ENCODE measurements at places on chromosomes 7 and 10.

- no peak for DNase-seq
Observed at GRCh38 chr7:123752534-123752933, 3.7 kb upstream of the WASL start.

GRCh38 chr10:92740762-92741161, 51.0 kb downstream of the HHEX start:
- no peak for DNase-seq

DNA sequence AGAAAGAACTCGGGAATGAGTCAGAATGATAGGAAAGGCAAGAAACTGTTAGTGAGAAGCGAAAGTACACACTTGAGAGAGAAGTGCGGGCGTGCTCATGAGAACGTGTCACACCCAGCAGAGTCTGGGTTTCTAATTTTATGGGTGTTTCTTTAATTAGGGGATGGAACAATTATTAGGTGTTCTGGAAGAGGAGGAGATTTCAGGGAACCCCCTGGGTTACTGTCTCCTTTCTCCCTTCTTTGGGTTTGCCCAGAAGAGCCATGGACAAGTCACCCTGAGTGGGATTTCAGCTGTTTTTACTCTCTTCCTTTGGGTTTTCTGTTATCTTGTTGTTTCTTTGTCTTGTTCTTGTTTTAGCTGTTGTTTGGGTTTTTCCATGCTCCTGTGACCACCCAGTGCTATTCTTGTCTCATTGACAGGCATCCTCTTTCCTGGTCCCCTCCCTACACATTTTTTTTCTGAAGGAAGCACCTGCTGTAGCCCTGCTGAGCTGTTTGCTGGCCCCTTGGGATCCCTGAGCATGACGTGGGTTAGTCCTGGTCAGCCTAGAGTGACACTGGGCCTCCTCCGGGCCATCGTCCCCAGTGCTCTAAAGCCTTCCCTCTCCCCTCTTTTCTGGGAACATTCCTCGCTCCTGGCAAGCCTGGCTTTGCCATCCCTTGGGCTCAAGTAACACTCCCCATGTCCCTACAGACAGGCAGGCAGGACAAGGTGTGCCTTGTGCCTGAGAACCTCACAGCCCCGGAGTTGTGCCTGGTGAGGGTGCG, 3.5 kb downstream of the SH2D4B start:
- DNase-seq = no peak

DNA sequence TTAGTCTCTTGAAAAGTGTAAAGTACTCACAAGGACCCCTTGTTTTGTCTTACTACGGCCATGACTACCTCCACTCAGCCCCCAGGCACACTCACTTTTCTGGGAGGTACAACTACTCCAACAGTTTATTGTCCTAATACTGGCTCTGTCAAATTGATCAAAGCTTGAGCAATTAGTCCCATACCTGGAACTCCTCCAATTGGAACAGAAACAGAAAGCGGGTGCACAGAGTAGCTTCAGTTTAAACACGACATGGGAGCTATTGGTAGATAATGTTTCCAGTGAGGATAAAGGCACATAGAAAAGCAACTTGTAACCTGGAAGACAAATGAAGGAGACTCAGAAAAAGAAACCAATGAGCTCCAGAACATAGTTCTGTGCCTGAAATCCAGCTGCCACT, 7.7 kb upstream of the GPR37 start:
- no peak for DNase-seq

DNA sequence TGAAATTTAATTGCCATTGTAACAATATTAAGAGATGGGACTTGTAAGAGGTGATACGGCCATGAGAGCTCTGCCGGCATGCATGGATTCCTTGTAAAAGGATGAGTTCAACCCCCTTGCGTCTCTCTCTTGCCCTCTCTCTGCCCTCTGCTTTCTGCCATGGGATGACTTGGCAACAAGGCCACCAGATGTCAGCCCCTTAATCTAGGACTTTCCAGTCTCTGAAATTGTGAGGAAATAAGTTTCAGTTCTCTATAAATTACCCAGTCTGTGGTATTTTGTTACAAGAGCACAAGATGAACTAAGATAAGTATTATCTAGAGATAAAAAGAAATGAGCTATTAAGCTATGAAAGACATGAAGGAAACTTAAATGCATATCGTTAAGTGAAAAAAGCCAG, 145.7 kb upstream of the AHR start:
- DNase-seq = no peak

DNA sequence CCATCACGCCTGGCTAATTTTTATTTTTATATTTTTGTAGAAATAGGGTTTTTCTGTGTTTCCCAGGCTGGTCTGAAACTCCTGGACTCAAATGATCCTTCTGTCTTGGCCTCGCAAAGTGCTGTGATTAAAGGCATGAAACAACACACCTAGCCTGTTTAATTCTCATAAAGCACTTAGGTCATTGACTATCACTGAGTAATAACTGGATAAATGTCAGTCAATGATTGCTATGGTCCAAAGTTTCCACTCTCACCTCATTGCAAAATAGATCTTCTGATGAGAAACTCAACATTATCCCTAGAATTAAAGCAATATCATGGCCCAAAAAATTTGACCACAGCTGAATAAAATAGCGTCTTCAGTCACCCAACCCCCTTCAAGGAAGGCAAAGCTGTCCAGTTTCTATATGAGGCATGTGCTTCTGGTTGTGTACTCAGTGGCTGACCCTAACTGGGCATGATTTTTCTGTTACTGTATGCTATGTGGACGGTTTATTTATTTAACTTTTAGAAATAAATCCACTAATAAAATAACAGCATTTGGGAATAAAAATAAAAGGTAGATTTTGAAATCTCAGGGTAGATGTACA, 86.5 kb upstream of the LRRN3 start:
- no peak for DNase-seq

DNA sequence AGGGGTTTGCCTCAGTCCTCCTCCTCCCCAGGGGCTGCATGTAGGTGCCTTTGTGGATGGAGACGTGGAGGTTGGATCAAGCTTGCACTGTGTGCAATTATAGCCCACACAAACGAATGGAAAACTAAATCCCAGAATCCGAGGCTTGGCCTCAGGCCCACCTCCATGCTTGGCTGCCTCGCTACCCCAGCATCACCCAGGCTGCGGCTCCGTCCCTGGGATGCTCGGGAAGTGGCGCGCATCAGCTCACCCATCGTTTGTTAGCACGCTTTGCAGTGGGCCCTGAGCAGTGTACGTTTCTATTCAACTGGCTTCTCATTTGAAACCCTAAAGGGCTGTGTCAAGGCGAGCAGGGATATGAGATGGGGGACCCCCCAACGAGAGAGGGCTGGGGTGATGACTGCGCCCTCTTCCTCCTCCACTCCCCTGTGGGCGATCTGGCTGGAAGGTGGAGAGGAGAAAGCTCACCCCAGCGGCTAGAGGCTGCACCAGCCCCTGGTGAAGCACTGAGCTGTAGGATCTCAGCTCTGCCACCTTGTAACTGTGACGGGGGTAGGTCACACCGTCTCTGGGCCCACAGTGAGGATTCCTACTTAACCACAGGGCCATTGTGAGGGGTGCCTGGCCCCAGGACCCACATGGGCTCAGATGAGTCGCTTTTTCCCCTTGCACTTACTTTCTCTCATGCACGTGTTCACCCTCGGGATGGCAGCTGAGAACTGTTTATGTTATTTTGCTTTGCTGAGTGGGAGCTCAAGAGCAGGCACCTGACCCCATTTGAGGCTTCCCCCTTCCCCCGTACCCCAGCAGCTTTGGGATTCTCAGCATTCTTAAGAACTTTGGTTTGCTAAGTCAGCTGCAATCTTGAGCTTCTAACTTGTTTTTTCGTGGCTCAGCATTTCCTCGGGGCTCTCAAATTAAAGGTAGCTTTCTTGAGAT, 12.7 kb upstream of the BTBD16 start:
- peak; percentile 47 for DNase-seq

- DNase-seq = no peak
Observed at GRCh38 chr7:39515534-39516228, 50.5 kb upstream of the YAE1 start.

GRCh38 chr7:33650828-33651227, 254.5 kb upstream of the BMPER start:
- no peak for DNase-seq

GRCh38 chr10:5545778-5546710, 21.3 kb downstream of the CALML3 start:
- DNase-seq = peak; percentile 64

Data from SJCRH30 (cell line).